ENCODE measurements at places on chromosomes 13 and 19.

DNA sequence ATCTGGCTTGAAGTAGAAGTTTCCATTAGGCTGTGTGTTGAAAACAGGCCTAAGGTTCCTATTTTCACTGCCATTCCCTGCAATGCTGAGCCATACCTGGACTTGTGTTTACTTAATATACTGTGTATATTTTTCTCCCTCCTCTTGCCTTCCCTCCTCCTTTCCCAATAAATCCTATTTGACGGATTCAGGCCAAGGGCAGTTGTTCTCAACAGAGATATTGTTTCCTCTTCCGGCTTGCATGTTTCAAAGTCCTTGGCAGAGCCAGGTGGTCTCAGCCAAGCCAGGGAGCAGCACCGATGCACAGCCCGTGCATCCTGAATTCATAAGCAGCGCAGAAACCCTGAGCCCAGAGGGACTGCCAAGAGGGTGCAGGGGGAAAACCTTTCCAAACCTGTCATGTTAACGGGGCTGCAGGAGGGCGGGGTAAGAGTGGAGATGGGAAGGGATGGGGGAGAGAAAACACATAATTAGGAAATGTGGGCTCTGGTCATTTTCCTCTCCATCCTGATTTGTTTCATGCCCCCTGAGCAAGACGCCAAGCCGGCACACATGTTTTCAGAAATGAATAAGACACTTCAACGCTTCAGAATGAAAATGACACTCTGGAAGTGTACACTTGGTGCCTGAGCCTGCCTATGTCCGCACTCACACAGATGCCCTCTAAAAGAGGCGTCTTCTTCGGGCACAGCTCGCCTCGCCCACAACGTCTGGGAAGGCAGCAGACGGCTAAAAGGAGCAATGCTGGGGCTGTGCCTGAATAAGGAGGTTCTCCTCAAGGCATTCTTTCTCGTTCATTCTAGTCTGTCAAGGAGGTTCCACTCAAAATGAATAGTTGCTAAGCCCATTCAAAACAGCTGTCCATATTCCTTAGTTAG lies 149.3 kb upstream of the UBL3 start:
- DNase-seq, result no peak

DNA sequence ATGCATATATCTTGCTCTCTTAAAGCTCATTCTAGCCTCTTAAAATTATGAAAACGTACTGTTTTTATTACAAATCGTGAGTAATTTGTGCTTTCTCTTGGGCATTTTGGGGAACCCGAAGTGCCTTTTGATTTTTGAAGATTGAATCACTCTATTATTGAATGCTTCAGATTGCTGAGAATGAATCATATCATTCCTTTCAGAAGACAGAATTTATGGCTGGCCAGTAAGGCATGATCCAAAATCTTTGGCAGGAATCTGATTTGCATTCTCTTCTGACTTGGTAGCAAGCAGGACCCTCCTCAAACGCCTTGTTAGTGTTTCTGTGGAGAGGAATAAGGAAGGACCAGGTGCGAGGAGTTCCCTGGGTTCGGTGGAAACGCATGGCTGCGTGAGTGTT lies 49.5 kb downstream of the STARD13 start:
- DNase-seq, result no peak

DNA sequence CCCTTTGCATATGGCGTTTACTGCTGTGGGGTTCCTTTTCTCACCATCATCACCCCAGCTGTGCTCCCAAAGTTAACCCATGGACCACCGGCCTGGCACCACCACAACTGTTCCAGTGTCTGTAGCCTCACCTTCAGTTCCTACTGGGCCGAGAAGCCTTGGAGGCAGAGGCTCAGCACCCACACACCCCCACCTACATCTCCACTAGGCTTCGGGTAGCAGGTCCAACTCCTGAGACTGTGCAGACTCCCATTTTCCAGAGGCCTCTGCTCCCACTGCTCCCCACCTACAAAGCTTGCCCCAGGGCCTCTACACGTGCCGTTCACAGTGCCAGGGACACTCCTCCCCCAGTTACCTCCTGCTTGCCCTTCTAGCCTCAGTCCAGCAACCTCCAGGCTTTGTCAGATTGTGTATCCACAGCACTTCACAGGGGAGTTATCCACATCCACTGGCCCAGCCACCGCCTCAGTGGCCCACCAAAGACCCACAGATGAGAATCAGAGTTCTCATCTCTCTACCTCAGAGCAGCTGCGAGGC lies 14.1 kb downstream of the SLC27A5 start:
- DNase-seq, result no peak

DNA sequence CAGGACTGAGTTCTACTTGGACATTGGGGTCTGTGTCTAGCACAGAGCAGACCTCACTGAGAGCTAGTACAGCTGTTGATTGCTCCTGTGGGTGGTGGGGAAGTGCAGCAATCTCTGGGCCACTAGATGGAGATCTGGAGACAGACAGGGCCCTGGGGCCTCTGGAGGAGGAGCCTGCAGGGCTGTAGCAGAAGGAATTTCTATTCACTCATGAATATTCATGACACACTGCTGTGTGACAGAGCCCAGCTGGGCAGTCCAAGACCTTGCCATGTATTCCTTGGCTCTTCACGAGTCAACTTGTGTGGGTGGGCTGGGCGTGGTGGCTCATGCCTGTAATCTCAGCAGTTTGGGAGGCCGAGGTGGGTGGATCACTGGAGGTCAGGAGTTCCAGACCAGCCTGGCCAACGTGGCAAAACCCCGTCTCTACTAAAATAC lies 37.5 kb downstream of the SUGP2 start:
- DNase-seq, result no peak

DNA sequence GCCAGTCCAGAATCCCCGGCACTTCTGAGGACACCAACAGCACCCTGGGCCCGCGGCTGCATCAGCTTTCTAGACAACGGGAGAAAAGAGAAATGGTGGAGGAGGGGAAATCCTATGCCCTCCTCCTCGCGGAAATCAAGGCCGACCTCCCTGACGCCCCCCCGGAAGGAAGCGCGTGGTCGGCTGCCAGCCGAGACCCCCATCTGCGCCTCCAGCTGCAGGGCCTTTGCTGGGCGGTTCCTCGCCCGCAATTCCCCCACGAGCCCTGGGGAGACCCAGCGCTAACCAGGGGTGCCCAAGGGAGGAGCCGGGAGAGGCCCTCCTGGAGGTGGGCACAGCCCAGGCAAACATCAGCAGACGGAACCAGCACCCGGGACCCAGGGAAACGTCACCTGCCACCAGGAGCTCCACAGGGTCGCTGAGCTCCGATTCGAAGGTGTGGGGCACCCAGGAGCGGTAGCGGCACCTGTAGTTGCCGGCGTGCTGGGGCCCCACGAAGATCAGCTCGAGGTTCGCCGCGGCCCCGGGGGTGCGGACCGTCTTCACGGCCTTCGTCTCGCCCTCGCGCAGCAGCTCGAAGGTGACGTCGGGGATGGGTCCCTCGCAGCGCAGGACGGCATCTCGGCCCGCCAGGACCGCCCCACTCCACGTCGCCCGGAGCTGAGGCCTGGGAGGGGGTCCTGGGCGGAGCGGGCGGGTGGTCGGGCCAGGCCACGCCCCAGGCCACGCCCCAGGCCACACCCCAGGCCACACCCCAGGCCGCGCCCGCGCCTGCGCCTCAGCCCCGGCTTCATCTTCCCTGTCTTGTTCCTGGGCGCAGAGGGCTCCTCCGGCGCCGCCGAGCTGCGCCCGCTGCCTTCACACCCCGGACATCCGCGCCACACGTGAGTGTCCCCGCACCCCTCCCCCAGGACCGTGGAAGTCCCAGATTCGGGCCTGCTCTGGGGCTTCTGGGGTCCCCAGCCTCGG lies 6.0 kb downstream of the A1BG start:
- no peak for DNase-seq

DNA sequence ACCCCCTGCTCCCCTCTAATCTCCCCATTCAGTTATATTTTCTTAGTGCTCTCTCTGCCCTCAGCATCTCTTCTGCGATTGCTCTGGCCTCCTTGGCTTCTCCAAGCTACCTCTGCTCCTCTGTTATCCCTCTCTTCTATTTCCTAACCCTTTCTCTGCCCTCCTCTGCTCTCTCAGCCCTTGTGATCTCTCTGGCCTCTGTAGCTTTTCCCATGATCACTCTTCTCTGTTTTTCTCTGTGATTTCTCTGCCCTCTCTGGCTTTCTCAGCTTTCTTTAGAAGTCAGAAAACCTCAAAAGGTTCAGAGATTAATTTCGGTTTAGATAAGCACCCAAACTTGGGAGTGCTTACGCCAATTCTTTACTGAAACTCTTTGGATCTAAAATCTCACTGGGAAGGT lies 795.0 kb downstream of the DIAPH3 start:
- no peak for DNase-seq

DNA sequence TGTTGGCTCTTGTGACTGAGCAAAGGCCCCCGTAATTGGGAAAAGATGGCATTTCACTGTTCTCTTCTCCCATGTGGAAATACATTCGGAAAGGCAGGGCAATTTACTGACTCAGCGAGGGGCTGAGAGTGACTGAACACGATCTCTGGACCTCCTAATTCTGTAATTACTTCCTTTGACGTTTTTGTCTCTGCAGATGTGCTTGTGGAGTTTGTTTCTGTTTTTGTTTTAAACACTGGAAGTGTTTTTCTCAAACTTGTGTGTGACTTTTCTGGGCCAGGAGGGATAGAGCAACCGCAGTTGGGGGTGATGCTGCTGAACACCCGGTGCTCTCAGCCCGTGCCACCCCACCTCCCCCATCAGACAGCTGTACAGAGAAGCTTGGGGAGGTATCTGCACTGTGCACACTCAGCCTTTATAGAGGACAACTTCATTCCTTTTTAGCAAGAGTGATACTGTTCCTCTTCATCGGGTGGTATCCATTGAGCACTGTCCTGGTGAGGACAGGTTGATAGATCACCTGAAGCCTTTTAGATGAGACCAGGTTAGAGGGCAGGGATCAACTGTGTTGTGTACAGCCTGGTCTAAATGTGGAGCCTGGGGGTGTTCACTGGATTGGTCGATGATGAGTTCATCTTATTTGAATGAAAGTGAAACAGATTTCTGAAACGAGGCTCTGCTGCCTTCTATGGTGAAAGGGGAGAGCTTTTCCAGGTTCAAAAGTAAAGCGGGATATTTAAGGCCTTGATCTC lies 117.4 kb downstream of the ESD start:
- no peak for DNase-seq

- no peak for DNase-seq
Observed at GRCh38 chr19:3818918-3819317, 32.7 kb upstream of the MATK start.

GRCh38 chr13:28531077-28531844 lies 36.3 kb upstream of the FLT1 start:
- no peak for DNase-seq

DNA sequence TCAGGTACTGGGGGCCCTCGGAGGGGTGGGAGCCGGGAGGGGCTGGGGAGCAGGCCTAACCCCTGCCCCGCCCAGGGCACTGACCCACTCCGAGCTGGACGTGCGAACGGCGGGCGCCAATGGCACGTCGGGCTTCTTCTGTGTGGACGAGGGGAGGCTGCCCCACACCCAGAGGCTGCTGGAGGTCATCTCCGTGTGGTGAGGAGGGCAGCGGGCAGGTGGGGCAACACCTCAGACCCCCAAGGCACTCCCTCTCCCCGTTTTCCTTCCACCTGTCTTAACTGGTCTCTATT lies 18.2 kb downstream of the HPN start:
- DNase-seq, result no peak

DNA sequence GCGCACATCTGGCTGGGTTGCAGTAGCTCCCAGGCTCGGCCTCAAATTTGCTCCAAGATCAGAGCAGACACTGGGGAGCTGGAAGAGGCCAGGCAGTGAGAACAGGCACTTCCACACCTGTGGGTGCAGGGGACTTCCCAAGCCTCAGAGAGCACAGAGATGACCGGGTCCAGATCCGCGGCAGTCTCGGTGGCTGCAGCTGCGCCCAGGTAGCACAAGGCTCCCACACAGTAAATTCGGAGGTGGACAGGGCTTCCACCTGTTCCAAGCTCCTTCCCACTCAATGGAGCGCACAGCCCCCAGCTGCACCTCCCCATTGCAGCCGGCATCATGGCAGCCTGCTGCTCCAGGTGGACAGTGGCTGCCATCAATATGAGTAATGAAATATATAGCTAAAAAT lies 1417.4 kb upstream of the SLC10A2 start:
- no peak for DNase-seq

All from activated CD8-positive, alpha-beta memory T cell treated with anti-CD3 and anti-CD28 coated beads for 1 hour (primary cell).